Caki2 (cell line): ENCODE measurements at places on chromosomes 13 and 19. TPM values are rescaled to one million over a fixed set of nuclear protein-coding genes. Genes with fewer than 3 reads are reported as not detected.

GRCh38 chr13:97273341-97273831, 51.3 kb downstream of the MBNL2 start:
- DNase-seq = no peak

RFPL4A gene
- total RNA-seq = not detected in 2 replicates

ACER1 gene
- not detected in 2 replicates for total RNA-seq

DCT gene
- 0.17 and 0.23 TPM in 2 replicates for total RNA-seq

GRCh38 chr13:92951273-92951890, 275.2 kb upstream of the GPC6 start:
- no peak for DNase-seq

DNA sequence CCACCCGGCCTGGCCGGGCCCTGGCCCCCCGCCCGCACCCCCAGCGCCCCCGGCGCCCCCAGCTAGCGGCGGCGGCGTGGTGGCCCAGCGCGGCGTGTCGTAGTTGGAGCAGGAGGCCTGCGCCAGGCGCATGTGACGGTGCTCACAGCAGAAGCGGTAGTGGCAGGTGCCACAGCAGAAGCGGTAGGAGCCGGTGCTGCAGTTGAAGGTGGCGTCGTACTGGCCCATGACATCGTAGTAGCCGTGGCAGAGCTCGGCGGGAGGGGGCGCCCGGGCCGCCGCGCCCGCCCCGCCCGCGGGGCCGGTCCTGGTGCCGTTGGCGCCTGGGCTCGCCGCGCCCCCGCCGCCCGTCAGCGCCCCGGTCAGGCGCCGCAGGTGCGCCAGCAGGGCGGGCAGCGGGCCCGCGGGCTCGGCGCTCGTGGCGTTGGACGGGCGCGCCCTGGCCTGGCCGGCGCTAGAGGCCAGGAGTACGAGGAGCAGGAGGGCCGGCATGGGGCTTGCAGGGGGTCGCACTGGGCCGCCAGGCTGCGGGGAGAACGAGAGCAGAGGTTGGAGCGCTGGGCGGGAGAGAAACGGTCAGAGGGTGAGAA, 633 bp downstream of the SHISA7 start:
- DNase-seq = no peak

GRCh38 chr13:71290963-71291841, 575.8 kb downstream of the DACH1 start:
- DNase-seq = peak; percentile 89

CYP4F8 gene
- total RNA-seq = 0.24 TPM in 1 of 2 replicates, not detected in the other
